Endodermal cell (in vitro differentiated cells): ENCODE measurements at places on chromosomes 2 and 18. TPM values are rescaled to one million over a fixed set of nuclear protein-coding genes. Genes with fewer than 3 reads are reported as not detected.

GRCh38 chr2:241637795-241638660, 535 bp downstream of the ATG4B start:
- no peak for DNase-seq

- DNase-seq = no peak
These were observed 32.6 kb downstream of the FASTKD2 start for GRCh38 chr2:206798000-206798399.

GRCh38 chr2:26642429-26642828, 1.3 kb upstream of the CIB4 start:
- peak; percentile 39 for DNase-seq

DNA sequence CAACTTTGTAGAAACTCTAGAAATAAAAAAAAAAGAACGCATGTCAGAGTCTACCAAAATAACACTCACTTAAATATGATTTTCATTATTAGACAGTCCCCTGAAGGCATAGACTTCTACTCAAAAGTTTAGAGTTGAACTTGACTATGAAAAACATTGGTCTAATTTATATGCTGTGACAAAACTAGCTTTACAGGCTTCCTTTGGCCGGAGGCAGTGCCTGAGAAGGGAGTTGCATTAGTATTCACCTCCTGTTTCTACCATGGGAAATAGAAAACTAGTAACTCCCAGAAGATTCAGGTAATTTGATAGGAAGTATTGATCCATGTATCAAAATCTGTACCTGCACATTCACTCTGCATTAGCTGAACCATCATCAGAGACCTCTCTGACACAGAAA, 163.4 kb upstream of the NOSTRIN start:
- DNase-seq = no peak

DNA sequence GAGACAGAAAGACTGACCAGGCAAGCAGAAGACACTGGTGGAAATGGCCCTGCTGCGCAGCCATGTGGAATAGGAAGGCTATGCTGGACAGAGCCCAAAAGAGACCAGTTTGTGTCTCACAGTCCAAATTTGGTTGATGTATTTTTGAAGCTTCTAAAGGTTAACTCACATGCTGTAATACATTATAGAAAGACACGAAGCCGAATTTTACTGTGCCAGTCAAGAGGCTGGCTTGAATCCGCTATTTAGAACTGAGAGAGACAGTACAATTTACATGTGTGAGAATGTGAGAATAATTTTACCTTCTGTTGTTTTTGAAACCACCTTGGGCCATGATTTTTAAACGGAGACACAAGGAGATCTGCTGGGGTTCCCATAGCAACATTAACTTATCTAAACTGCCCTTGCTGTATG, 113.6 kb downstream of the METTL8 start:
- peak; percentile 56 for DNase-seq

- no peak for DNase-seq
These were observed 67.4 kb downstream of the BIN1 start for GRCh38 chr2:127039387-127040031.

DNA sequence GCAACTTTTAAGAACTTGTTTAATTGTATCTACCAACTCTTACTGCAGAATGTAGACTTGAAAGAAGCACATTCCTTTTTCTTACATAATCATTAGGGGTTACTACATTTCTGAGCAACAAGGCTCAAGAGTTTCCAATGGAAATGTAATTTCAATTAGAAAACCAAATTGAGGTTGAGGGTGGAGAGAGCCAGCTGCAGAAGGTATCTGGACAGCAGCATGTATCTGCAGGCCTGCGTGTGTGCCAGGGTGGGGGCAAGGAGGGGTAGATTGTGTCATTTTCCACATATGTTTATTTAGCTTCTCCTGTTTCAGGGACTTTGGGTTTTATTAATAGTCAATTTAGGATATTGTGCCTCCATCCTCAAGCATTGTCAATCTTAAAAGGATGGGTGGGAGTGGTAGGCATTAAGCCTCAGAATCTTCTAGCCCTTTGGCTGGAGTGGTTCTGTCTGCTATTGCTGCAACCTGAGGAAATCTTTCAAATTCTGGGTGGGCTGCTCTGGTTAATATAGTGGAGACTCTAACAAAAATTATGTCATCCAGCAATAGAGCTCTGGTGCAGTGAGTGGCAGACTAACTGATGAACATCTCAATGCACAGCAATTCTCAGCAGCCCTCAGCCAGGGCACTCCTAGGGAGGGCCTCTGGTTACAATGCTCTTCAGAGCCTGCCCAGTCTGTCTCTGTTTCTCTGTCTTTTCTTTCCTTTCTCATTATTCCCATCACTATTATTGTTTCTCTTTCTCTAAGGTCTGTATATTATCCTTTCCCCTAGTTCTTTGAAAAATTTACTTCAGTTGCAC, 151.4 kb downstream of the RPIA start:
- DNase-seq = no peak

DNA sequence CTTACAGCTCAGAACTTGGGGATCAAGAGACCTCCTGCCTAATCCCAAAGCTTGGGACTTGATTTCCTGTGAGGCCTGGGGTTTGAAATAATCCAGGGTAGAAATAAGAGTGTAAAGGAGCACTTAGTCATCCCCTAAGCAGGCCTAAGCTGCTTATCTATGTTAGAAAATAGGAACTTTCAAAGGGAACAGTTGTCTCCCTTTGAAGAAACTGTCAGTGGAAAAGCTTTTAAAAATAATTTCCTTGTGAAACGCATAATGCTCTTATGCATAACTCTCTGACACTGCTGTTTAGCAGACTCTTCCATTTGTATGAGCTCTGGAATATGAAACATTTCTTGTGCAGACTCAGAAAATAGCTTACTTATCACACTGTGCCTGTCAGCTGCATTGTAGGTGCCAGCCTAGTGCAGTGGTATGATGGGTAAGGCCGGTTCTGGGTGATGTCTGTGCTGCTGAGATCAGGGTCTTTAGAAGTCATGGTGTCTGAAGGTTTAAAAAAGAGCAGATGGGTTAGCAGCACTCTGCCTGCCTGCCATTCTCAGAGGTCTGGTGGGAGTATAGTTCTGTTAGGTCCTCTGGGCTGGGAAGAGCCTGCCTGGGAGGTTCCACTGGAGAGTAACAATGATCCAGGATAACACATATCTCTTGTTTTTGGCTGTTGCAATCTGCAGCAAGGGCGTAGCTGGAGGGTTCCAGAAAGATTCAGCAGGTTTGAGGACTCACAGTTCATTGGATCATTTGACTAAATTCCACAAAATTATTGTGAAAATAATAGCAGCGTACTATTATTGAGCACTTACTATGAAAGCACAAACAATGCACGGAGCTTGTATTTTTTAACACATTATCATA, 283.2 kb upstream of the MEX3C start:
- DNase-seq = no peak

CMPK2 gene
- total RNA-seq = 1.1 to 3.8 TPM (median 2.4 TPM) in 3 replicates

CAPN14 gene
- total RNA-seq = 0.21 to 0.40 TPM (median 0.36 TPM) in 3 replicates

PAX8 gene
- total RNA-seq = 0.09 TPM in 1 of 2 replicates, not detected in the other
